Glutamatergic neuron (in vitro differentiated cells): ENCODE measurements at places on chromosomes 4 and X.
A peak's percentile ranks its signal among the peaks of the same experiment; 100 is the strongest.

GRCh38 chrX:15142084-15142715, 127.7 kb downstream of the ASB9 start:
- H3K27me3 ChIP-seq = no peaks in the 10 kb centered on the region
- H3K36me3 ChIP-seq = no peaks in the 10 kb centered on the region
- no peak overlapping the region for H3K4me3 ChIP-seq
- no peaks in the 10 kb centered on the region for H3K4me1 ChIP-seq

GRCh38 chr4:110540982-110541451, 65.1 kb downstream of the ENPEP start:
- no peaks in the 10 kb centered on the region for H3K27me3 ChIP-seq
- H3K36me3 ChIP-seq = peaks cover 6% of the 10 kb centered on the region
- no peak for DNase-seq
- H3K27ac ChIP-seq = no peak overlapping the region

GRCh38 chr4:152974468-152975379, 38.6 kb downstream of the FHDC1 start:
- DNase-seq = no peak
- no peak overlapping the region for H3K4me3 ChIP-seq
- no peaks in the 10 kb centered on the region for H3K4me1 ChIP-seq
- peaks cover 8% of the 10 kb centered on the region for H3K27me3 ChIP-seq
- peaks cover 14% of the 10 kb centered on the region for H3K36me3 ChIP-seq
- no peak overlapping the region for H3K27ac ChIP-seq

DNA sequence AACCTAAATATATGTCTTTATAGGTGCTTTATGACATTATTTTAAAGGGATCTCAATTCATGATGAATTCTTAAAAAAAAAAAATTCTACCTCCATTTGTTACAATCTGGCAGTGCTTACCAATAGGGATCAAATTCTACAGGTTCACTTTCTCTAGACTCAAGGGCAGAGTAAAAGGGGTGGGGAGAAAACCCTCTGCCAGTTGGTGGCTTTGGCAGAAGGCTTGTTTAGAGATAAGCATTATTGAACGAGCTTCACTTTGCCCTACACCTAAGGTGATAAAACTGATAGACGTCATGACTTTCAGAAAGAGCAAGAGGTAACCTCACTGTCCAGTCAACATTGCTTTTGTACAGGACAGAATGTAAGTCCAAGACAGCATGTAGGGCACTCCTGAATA, 53.6 kb downstream of the OSTC start:
- DNase-seq = no peak
- H3K27me3 ChIP-seq = peaks cover 3% of the 10 kb centered on the region
- H3K36me3 ChIP-seq = no peaks in the 10 kb centered on the region
- no peak overlapping the region for H3K4me3 ChIP-seq
- H3K27ac ChIP-seq = no peak overlapping the region

GRCh38 chr4:168852933-168853713, 156.9 kb downstream of the CBR4 start:
- H3K27me3 ChIP-seq = no peaks in the 10 kb centered on the region
- no peak overlapping the region for H3K27ac ChIP-seq
- peaks cover 3% of the 10 kb centered on the region for H3K36me3 ChIP-seq
- H3K4me3 ChIP-seq = no peak overlapping the region
- DNase-seq = no peak
- H3K4me1 ChIP-seq = peaks cover 17% of the 10 kb centered on the region

DNA sequence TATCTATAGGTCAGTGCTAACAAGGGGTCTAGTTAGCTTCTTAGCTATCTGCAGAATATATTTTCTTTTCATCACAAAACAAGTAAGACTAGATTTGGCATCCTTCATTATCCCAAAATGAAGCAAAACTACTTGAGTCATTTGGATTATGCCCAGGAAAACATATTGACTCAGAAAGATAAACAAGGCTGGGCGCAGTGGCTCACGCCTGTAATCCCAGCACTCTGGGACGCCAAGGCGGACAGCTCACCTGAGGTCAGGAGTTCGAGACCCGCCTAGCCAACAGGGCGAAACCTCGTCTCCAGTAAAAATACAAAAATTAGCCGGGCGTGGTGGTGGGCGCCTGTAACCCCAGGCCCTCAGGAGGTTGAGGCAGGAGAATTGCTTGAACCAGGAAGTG, 18.0 kb upstream of the MND1 start:
- no peaks in the 10 kb centered on the region for H3K27me3 ChIP-seq
- H3K36me3 ChIP-seq = no peaks in the 10 kb centered on the region
- H3K27ac ChIP-seq = no peak overlapping the region
- no peak overlapping the region for H3K4me3 ChIP-seq
- H3K4me1 ChIP-seq = no peaks in the 10 kb centered on the region
- DNase-seq = no peak

- DNase-seq = no peak
- no peaks in the 10 kb centered on the region for H3K27me3 ChIP-seq
- H3K4me1 ChIP-seq = no peaks in the 10 kb centered on the region
- H3K27ac ChIP-seq = no peak overlapping the region
- H3K4me3 ChIP-seq = no peak overlapping the region
- H3K36me3 ChIP-seq = no peaks in the 10 kb centered on the region
Observed at GRCh38 chr4:15344041-15344440, 83.8 kb upstream of the C1QTNF7 start.

DNA sequence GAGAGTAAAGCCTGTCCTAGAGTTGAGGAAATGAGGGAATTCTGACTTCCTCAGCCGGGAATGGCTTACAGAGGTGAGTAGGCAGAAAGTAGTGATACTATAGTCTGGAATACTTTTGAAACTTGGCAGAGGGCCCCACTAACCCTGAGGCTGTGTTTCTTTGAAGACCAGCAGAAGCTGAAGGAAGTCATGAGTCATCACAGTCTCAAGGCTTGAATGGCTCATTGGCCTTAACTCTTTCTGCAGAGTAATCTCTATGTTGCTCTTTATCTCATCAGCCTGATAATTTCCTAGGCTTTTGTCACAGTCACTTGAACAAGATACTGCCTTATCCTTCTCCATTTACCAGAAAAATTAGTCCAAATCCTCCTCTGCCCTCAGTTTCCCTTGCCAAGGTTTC, 80.8 kb downstream of the ANKRD50 start:
- H3K4me1 ChIP-seq = peaks cover 14% of the 10 kb centered on the region
- no peak overlapping the region for H3K4me3 ChIP-seq
- no peak for DNase-seq
- H3K27ac ChIP-seq = no peak overlapping the region

GRCh38 chrX:54808109-54808604, 612 bp downstream of the MAGED2 start:
- peak overlapping the region; percentile 96 for H3K4me3 ChIP-seq
- H3K27me3 ChIP-seq = peaks cover 8% of the 10 kb centered on the region
- H3K27ac ChIP-seq = peak overlapping the region; percentile 99
- peaks cover 2% of the 10 kb centered on the region for H3K4me1 ChIP-seq

DNA sequence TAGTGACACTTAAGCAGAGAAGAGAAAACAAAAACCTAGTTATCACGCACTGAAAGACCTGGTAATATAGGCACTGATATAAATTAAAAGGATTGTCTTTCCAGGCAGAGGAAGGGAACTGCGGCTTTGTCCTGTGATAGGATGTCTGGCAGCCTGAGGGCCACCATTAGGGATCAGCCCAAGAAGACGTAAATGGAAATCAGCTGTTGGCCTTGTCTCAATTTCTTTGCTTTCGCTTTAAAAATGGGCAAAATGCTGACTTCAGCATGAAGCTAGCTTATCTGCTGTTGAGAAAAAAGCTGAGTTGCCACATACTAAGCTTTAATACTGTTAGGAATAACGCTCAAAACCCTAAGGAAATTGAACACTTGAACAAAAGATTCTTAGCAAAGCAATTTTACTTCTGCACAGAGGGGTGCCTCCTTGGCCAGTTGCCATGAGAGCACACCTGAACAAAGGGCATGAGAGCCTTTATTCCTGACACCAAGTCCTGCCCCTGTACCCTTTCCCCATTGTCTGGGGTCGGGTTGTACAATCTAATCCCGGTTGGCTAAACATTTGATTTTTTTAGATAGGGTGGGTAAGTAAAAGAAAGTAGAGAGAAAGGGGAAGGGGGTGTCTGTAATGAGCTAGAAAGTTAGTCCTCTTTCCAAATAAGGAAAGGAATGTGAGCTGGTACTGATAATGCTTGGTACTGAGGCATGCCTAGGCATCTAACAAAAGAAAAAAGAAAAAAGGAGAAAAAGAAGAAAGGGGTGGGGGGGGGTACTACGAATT, 85.1 kb upstream of the UCP1 start:
- H3K27ac ChIP-seq = no peak overlapping the region
- DNase-seq = no peak
- H3K4me3 ChIP-seq = no peak overlapping the region
- peaks cover 5% of the 10 kb centered on the region for H3K36me3 ChIP-seq

DNA sequence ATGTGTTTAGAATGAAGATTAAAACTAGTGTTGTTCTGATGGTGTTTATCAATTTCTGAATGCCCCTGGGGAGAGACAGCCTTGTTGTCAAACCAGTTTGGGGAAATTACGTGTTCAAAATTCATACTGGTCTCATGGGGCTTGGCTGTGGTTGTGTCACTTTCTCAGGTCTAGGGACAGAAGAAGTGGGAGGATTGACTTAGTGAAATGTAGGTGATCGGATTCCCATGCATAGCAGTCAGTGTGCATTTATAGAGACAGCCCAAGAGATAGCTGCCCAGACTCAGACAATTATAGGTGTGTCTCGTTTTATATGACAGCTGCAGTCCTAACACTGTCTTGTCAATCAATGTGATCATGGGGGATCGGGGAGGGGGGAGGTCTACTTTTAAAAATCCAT, 94.4 kb upstream of the CLCN4 start:
- H3K27ac ChIP-seq = no peak overlapping the region
- H3K27me3 ChIP-seq = no peaks in the 10 kb centered on the region
- H3K4me3 ChIP-seq = no peak overlapping the region
- DNase-seq = no peak

DNA sequence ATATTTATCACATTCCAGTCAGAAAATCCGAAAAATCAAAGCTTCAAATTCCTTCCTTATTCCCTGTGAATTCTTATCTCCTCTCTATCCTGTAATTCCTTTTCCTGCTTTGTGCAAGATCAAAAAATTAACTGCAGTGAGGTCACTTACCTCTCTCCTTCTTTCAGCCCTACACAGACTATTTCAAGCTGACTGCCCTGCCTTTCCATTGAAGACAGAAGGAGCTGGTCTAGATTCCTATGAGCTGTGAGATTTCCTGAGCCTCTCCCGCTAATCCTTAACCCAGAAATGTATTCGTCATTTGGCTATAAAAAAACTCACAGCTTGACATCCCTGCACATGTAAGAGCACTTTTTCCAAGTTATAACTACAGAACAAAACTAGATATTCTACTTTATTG, 26.6 kb downstream of the TRIML2 start:
- no peak overlapping the region for H3K27ac ChIP-seq
- peaks cover 2% of the 10 kb centered on the region for H3K27me3 ChIP-seq
- H3K4me1 ChIP-seq = no peaks in the 10 kb centered on the region
- no peak overlapping the region for H3K4me3 ChIP-seq
- DNase-seq = no peak
- no peaks in the 10 kb centered on the region for H3K36me3 ChIP-seq

GRCh38 chrX:154051201-154051810, 31.6 kb upstream of the IRAK1 start:
- peaks cover 2% of the 10 kb centered on the region for H3K27me3 ChIP-seq
- peaks cover 34% of the 10 kb centered on the region for H3K4me1 ChIP-seq
- DNase-seq = peak; percentile 65
- no peak overlapping the region for H3K4me3 ChIP-seq
- no peak overlapping the region for H3K27ac ChIP-seq

DNA sequence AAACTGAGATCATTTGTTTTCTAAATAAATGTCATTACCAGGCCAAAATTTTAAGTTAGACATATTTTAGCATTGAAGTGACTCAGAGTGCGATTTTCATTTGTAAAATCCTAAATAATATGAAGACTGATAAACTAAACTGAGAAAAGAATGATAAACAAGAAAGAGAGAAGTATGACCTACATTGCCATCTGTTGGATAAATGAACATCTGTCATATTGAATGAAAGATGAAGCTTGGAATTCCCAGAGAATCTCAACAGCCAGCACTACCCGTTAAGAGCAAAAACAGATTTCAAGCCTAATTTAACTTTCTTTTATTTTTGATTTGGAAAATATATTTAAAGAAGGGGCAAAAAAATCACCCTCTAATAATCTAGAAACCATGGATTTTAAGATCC, 591.0 kb upstream of the ATOH1 start:
- H3K27me3 ChIP-seq = peaks cover 2% of the 10 kb centered on the region
- H3K36me3 ChIP-seq = no peaks in the 10 kb centered on the region
- H3K4me1 ChIP-seq = peaks cover 14% of the 10 kb centered on the region
- H3K27ac ChIP-seq = peak overlapping the region; percentile 31
- DNase-seq = no peak

- no peak for DNase-seq
- H3K4me1 ChIP-seq = peaks cover 3% of the 10 kb centered on the region
- H3K27me3 ChIP-seq = no peaks in the 10 kb centered on the region
- no peaks in the 10 kb centered on the region for H3K36me3 ChIP-seq
Observed at GRCh38 chr4:88017516-88018297, 10.3 kb downstream of the PKD2 start.

- DNase-seq = no peak
- H3K27me3 ChIP-seq = no peaks in the 10 kb centered on the region
- H3K4me1 ChIP-seq = no peaks in the 10 kb centered on the region
- no peak overlapping the region for H3K4me3 ChIP-seq
- H3K36me3 ChIP-seq = no peaks in the 10 kb centered on the region
Observed at GRCh38 chrX:117095393-117095792, 632.6 kb upstream of the CT83 start.

- H3K36me3 ChIP-seq = no peaks in the 10 kb centered on the region
- no peak overlapping the region for H3K4me3 ChIP-seq
- H3K4me1 ChIP-seq = peaks cover 3% of the 10 kb centered on the region
- no peak overlapping the region for H3K27ac ChIP-seq
Observed at GRCh38 chr4:22607382-22607781, 85.4 kb upstream of the GBA3 start.
